ENCODE measurements at places on chromosomes 4 and X. TPM values are rescaled to one million over a fixed set of nuclear protein-coding genes. Genes with fewer than 3 reads are reported as not detected.
A peak's percentile ranks its signal among the peaks of the same experiment; 100 is the strongest.

MFAP3L gene
- 0.72 TPM for total RNA-seq

KLB gene
- total RNA-seq = not detected

FAM9B gene
- total RNA-seq = not detected

GRXCR1 gene
- total RNA-seq = not detected

VGLL1 gene
- not detected for total RNA-seq

SCML1 gene
- 27.7 TPM for total RNA-seq

PCDH18 gene
- total RNA-seq = 23.8 TPM

TLR10 gene
- total RNA-seq = 1.4 TPM

- DNase-seq = no peak
- no peak overlapping the region for H3K4me3 ChIP-seq
- H3K36me3 ChIP-seq = no peaks in the 10 kb centered on the region
- H3K4me1 ChIP-seq = no peaks in the 10 kb centered on the region
- H3K27me3 ChIP-seq = no peaks in the 10 kb centered on the region
- H3K27ac ChIP-seq = no peak overlapping the region
Measured at GRCh38 chr4:100576570-100576969, 58.7 kb upstream of the EMCN start.

- no peaks in the 10 kb centered on the region for H3K4me1 ChIP-seq
- DNase-seq = no peak
- H3K4me3 ChIP-seq = no peak overlapping the region
- no peaks in the 10 kb centered on the region for H3K27me3 ChIP-seq
- H3K36me3 ChIP-seq = no peaks in the 10 kb centered on the region
- no peak overlapping the region for H3K27ac ChIP-seq
Measured at GRCh38 chrX:153761863-153762262, 2.2 kb upstream of the PLXNB3 start.

DNA sequence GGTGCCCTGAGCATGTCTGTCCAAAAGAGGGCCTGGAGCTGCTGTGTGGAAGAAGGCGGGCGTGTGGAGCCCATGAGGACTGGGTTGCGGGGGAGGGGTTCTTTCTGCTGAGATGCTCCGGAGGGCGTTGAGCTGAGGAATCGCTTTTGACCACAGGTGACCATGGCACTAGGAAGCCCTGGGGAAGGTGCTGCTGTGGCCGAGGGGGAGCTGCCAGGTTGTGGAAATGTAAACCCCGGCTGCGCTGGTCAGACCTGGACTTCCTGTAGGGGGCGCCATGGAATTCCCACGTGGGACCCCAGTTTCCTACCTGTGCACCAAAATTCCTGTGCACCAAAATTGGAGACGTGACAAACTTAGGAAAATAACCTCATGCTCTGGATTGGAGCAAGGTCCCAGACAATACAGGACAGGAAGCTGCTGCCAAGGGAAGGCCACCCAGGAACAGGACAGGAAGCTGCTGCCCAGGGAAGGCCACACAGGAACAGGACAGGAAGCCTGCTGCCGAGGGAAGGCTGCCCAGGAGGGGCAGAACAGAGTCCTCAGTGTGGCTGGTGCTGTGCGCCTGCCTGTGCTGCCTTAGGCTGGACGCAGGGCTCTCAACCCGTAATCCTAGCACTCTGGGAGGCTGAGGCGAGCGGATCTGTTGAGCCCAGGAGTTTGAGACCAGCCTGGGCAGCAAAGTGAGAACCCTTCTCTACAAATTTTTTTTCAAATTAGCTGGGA, 28.4 kb upstream of the UVSSA start:
- H3K36me3 ChIP-seq = peaks cover 3% of the 10 kb centered on the region
- no peaks in the 10 kb centered on the region for H3K4me1 ChIP-seq
- no peak for DNase-seq
- no peak overlapping the region for H3K4me3 ChIP-seq
- no peaks in the 10 kb centered on the region for H3K27me3 ChIP-seq

DNA sequence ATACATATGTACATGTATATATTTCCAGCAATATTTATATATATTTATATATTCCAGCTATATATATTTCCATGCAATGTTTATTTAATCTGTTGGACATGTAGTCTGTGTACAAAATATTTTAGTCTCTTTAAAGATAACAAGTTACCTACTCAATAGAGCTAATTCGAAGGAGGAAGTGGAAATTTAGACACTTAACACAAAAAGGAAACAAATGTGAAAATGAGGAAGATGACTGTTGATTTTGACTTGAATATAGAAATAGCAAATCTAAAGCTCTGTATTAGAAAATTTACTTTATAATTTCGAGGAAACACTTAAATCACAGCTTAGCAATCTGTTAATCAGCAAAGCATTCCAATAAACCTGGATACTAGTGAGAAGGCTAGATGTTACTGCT, 1064.4 kb downstream of the PCDH7 start:
- H3K4me3 ChIP-seq = no peak overlapping the region
- no peaks in the 10 kb centered on the region for H3K4me1 ChIP-seq
- H3K27me3 ChIP-seq = no peaks in the 10 kb centered on the region
- DNase-seq = no peak
- no peaks in the 10 kb centered on the region for H3K36me3 ChIP-seq

- no peaks in the 10 kb centered on the region for H3K36me3 ChIP-seq
- no peak overlapping the region for H3K27ac ChIP-seq
- H3K27me3 ChIP-seq = no peaks in the 10 kb centered on the region
- H3K4me1 ChIP-seq = no peaks in the 10 kb centered on the region
Measured at GRCh38 chr4:98289375-98289774, 28.2 kb downstream of the RAP1GDS1 start.

GRCh38 chr4:185298728-185299430, 89.5 kb downstream of the SNX25 start:
- no peaks in the 10 kb centered on the region for H3K36me3 ChIP-seq
- H3K27ac ChIP-seq = no peak overlapping the region
- no peaks in the 10 kb centered on the region for H3K27me3 ChIP-seq

GRCh38 chr4:184941671-184942418, 76.4 kb upstream of the HELT start:
- no peaks in the 10 kb centered on the region for H3K27me3 ChIP-seq
- no peak for DNase-seq
- no peaks in the 10 kb centered on the region for H3K4me1 ChIP-seq
- H3K36me3 ChIP-seq = no peaks in the 10 kb centered on the region
- H3K4me3 ChIP-seq = no peak overlapping the region

GRCh38 chrX:10821293-10821692, 200.9 kb upstream of the MID1 start:
- no peaks in the 10 kb centered on the region for H3K36me3 ChIP-seq
- H3K27me3 ChIP-seq = no peaks in the 10 kb centered on the region
- no peak overlapping the region for H3K4me3 ChIP-seq
- no peak for DNase-seq

DNA sequence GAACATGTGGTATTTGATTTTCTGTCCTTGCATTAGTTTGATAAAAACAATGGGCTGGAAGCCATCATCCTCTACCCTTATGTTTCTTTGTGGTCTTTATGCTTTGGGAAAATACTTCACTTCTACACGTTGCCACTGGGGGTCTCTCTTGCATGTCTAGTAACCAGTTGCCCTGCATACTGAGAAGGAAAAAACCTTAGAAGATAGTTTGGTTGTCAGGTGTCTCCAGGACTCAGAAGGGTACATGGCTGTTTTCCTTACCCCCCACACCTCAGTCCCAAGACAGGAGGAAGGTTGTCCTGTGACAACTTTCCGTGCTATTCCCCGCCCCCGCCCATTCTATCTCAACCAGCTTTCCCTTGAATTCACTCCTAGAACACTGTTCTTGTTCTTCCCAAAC, 62.1 kb upstream of the LANCL3 start:
- no peak for DNase-seq
- no peaks in the 10 kb centered on the region for H3K27me3 ChIP-seq
- no peaks in the 10 kb centered on the region for H3K36me3 ChIP-seq
- H3K27ac ChIP-seq = no peak overlapping the region
- H3K4me1 ChIP-seq = no peaks in the 10 kb centered on the region

GRCh38 chr4:123055943-123056342, 133.5 kb upstream of the NUDT6 start:
- H3K4me3 ChIP-seq = no peak overlapping the region
- no peak for DNase-seq
- no peaks in the 10 kb centered on the region for H3K4me1 ChIP-seq
- no peaks in the 10 kb centered on the region for H3K36me3 ChIP-seq

GRCh38 chrX:78650906-78651437, 8.2 kb downstream of the RTL3 start:
- H3K4me1 ChIP-seq = no peaks in the 10 kb centered on the region
- H3K36me3 ChIP-seq = no peaks in the 10 kb centered on the region
- no peak for DNase-seq
- no peak overlapping the region for H3K27ac ChIP-seq

DNA sequence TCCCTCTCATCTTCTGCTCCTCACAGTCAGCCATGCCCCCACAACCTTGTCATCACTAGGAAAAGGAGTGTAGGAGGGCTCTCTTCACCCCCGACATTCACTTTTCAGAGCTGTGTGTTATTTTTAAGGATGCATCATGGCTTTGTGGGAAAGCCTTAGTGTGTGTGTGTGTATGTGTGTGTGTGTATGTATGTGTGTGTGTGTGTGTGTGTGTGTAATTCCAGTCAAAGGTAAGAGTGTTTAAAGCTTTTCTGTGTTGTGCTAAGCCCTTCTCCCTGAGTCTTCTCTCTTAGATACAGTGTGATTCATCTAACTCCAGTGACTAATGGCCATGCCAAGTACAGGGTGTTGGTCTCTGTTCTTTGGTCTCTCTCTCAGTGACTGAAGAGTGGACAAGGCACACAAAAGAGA, 76.6 kb downstream of the CHIC2 start:
- H3K27me3 ChIP-seq = no peaks in the 10 kb centered on the region
- H3K27ac ChIP-seq = no peak overlapping the region
- H3K36me3 ChIP-seq = no peaks in the 10 kb centered on the region
- no peak for DNase-seq
- no peak overlapping the region for H3K4me3 ChIP-seq

DNA sequence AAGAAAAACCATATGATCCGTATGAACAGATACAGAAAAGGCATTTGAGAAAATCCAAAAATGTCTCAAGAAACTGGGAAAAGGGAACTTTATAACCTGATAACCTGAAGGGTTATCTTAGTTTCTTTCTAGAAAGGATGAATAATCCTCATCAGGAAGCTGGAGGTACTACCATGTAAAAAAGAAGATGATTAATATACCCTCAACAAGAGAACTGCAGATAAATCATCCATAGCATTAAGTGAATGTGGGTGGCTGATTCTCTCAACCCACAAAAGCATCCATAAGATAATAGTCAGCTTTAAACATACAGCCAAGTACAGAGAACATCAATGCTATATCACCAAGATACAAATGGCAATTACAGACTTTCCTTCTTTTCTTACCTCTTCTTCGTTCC, 26.4 kb downstream of the ANAPC10 start:
- no peak overlapping the region for H3K4me3 ChIP-seq
- H3K27me3 ChIP-seq = no peaks in the 10 kb centered on the region
- no peaks in the 10 kb centered on the region for H3K36me3 ChIP-seq
- no peak overlapping the region for H3K27ac ChIP-seq

DNA sequence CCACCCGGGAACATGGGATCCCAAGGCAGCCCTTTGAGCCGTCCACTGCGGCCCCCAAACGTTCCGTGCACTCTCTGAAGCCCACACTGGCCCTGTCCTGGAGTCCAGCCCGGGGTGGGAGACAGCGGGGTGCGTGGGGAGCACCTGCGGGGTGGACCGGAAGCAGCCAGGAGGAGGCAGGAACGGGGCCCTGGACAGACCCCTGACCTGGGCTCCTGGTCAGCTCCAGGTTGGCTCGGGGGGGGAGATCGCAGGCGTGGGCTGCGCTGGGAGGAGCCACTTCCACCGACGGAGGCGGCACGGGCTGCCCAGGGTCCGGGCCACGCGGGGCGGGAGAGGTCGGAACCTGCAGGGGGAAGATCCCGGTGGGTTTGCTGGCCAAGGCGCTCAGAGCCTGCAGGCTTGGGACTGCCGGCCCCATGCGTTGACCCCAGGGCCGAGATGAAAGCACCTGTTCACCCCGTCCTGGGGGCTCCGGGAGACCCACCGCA, 5.7 kb upstream of the PLCXD1 start:
- no peaks in the 10 kb centered on the region for H3K27me3 ChIP-seq
- peak overlapping the region; percentile 36 for H3K4me3 ChIP-seq
- H3K36me3 ChIP-seq = no peaks in the 10 kb centered on the region

- no peaks in the 10 kb centered on the region for H3K36me3 ChIP-seq
- no peaks in the 10 kb centered on the region for H3K4me1 ChIP-seq
- no peak overlapping the region for H3K27ac ChIP-seq
- H3K27me3 ChIP-seq = no peaks in the 10 kb centered on the region
Measured at GRCh38 chr4:71383984-71384383, 45.2 kb downstream of the SLC4A4 start.

- no peaks in the 10 kb centered on the region for H3K36me3 ChIP-seq
- H3K27me3 ChIP-seq = no peaks in the 10 kb centered on the region
- no peak overlapping the region for H3K27ac ChIP-seq
Measured at GRCh38 chr4:47882228-47882627, 32.2 kb downstream of the NFXL1 start.

DNA sequence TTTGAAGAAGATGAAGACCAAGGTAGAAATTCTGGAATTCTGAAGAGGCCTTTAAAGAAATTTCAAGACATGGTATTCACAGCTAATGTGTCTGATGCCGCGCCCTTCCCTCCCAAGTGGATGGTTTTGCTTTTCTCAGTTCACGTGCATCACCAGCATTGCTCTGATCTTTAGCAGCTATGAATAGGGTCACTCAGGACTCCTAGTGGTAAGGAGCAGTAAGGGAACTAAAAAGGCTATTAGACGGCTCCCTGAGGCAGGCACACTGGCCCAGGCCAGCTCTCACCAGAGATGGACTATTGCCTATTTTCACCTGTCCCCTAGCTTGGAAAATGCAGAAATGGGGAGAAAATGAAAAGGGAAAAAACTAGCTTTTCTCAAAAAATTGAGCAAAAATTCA, 447.5 kb upstream of the RASGEF1B start:
- H3K36me3 ChIP-seq = no peaks in the 10 kb centered on the region
- no peak for DNase-seq
- H3K27me3 ChIP-seq = no peaks in the 10 kb centered on the region
- H3K4me3 ChIP-seq = no peak overlapping the region
- no peaks in the 10 kb centered on the region for H3K4me1 ChIP-seq
- no peak overlapping the region for H3K27ac ChIP-seq

DNA sequence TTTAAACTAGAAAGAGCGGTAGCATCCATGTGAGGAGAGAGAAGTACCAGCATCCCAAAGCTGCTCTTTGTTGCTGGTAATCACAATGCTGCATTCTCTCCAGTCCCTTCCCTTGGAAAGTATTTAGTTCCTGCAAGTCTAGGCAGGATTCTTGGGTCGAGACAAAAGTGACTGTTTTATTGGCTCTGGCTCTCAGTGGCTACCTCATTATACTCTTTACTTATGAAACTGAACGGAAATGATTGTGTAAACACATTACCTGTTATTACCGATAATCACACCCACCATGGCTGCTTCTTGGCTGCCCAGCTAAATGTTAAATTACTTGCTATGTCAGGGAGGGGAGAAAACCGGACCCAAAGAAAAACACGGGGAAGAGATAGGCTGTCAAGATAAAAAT, 26.2 kb downstream of the ATXN3L start:
- no peaks in the 10 kb centered on the region for H3K27me3 ChIP-seq
- DNase-seq = no peak
- no peaks in the 10 kb centered on the region for H3K4me1 ChIP-seq
- H3K36me3 ChIP-seq = no peaks in the 10 kb centered on the region
- no peak overlapping the region for H3K27ac ChIP-seq

DNA sequence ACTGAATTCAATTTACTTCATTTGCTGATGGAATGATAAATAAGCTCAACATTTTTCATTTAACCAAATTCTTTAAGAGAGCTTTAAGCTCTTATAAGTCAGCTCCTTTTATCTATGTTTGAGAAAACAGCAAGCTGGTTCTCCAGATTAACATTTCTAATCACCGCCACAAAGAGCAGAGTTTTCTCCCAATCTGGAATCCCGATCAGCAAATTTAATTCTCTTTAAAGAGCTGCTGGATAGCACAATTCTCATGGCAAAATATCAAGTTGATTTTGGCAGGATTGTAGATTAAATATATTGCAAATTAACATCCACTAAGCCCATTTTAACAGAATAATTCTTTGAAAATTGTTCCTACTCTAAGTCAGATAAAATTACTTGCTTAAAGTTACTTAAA, 48.8 kb downstream of the RPS6KA3 start:
- H3K27ac ChIP-seq = no peak overlapping the region
- DNase-seq = no peak
- H3K4me1 ChIP-seq = no peaks in the 10 kb centered on the region
- H3K36me3 ChIP-seq = no peaks in the 10 kb centered on the region
- no peaks in the 10 kb centered on the region for H3K27me3 ChIP-seq
